ENCODE measurements at places on chromosomes 2 and 18.
A peak's percentile ranks its signal among the peaks of the same experiment; 100 is the strongest.

- DNase-seq = no peak
Measured at GRCh38 chr2:118120401-118120780, 32.1 kb downstream of the INSIG2 start.

GRCh38 chr2:85536479-85536878 lies 2.5 kb upstream of the MAT2A start:
- no peak for DNase-seq

- no peak for DNase-seq
Measured at GRCh38 chr2:98748292-98749065, 17.5 kb upstream of the MGAT4A start.

DNA sequence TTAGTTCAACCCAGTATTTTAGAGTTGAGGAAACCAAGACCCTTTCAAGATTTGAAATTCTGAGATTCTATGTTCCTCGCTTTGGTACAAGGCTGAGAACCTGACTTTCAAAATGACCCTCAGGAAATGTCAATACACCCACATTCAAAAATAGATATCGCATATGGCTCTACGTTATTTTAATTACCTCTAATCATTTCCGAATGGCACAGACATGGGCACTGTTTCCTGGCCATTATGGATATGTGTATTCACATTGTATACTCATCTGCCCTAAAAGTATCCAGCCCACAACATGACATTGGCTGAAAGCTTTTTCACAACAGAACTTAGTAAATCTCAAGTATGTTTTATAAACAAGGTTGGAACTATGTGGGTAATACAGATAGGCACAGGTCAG lies 6.7 kb downstream of the KLF7 start:
- no peak for DNase-seq

GRCh38 chr2:46339676-46340459 lies 42.7 kb downstream of the EPAS1 start:
- no peak for DNase-seq

DNA sequence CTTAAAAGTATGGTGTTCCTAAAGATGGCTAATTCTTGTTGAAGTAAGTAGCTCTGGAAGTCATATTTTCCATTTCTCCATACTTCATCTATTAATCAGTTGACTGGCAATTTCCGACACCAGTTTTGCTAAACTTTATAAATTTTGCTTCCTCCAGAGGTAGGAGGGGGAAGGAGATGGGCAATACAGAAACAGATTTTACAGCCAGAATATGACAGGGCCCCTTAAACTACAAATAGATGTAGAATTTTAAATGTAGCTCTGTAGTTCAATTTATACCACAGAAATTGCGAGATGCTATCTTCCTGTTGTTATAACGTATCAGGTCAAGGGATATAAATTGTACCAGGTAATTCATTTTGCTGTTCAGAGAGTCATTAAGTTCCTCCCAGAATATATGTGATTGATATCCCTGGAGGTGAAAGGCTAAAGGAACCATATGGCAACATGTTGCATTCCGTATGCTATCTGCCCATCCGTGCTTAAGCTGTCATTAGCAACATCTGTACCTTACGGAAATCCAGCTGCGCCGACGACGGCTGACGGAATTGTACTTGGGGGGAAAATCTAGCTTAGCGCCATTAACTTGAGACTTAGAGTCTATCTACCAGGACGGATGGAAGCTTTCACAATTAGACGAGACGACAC lies 8.4 kb upstream of the NR4A2 start:
- peak; percentile 54 for DNase-seq

- DNase-seq = peak; percentile 32
Measured at GRCh38 chr2:61887717-61888266, 664 bp downstream of the CCT4 start.

GRCh38 chr2:105361102-105361889 lies 24.0 kb downstream of the C2orf49 start:
- no peak for DNase-seq

DNA sequence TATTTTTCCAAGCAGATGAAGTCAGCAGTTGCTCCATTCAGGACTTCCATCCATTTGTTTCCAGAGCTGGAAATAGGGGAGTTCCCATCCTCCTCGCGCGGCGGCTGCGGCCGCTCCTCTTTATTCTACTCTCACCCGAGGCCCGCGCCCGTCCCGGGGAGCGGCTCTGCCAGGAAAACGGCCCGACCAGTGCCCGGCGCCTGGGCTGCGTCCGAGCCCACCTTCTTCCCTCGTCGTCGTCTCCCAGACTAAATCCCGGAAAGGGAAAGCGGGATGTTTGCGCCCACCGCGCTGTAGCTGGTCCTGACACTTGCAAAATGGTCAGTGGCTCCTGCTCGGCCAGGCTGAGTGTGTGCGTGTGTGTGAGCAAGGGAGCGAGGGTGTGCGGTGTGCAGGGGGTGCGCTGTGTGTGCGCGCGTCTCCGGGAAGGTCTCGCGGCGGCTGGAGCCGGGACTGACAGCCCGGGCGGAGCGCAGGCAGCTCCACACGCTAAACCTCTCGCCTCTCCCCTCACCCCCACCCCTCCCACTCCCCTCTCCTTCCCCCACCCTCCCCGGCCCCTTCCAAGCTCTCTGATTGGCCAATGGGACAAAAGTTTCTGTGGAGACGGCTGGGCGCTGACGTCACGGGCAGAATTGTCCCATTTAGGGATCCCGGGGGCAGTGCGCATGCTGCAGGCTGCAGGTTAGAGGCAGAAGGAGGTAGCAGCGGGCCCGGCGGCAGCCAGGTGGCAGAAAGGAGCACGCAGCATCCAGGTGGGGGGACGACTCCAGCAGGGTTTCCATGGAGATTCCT lies at the start of gene NOL4:
Gene NOL4, minus strand, starts transcription at position 491 of the 795 bp plus-strand sequence. CDS start 1,660 bp downstream, outside the sequence.
- DNase-seq = no peak

DNA sequence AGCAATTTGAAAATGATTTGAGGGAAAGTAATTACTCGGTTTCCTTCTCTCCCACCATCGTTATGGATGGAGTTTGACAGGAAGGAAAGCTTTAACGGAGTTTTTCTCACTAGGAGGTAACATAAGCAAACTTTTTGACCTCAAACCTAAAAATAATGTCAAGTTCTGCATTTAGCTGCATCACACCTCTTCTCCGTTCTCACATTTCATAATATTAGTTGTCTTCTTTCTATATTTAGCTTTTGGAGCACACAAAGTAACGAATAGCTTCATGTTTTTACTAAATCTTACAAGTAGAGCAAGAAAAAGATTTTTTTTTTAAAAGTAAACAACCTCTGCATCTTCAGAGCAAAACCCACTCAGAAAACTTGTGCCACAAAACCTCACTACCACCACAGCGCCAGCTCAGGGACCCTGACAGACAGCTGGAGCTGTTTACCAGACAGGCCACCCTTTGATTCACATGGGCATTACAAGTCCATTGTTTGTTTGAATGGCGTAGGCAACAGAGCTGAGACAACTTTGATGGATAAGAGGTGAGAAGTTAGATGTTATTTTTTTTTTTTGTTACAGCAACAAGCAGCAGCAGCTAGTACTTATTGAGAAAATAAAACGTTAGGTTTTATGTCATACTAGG lies 21.9 kb upstream of the ICOS start:
- DNase-seq = peak; percentile 27

DNA sequence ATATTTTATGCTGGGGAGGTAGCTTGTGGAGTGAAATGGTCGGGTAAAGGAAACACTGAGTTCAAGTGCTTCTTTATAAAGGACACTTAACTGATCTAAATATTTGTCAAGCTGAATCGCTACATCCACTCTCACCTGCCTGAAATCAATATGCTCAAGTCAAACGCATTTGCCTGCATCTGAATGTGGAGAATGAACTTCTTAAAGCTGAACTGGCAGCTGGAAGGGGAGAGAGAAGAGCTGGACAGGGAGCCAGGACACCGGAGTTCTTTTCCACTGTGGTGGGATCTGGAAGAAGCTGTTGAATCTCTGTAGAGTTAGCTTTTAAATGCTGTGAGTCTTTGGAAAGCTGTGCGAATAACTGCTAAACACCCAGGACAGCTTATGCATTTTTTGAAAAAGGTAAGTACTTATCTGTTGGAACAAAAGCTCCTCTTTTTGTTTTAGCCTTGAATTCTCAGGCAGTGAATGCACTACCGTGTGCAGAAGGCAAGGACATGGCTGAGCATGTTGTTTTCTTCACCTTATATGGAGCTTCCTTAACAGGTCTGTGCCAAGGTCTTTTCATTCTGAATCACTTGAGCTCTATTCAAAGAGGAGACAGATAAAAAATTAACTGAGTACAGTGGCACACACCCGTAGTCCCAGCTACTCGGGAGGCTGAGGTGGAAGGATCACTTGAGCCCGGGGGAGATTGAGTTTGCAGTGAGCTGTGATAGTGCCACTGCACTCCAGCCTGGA lies 74.2 kb upstream of the KLF7 start:
- DNase-seq = no peak

DNA sequence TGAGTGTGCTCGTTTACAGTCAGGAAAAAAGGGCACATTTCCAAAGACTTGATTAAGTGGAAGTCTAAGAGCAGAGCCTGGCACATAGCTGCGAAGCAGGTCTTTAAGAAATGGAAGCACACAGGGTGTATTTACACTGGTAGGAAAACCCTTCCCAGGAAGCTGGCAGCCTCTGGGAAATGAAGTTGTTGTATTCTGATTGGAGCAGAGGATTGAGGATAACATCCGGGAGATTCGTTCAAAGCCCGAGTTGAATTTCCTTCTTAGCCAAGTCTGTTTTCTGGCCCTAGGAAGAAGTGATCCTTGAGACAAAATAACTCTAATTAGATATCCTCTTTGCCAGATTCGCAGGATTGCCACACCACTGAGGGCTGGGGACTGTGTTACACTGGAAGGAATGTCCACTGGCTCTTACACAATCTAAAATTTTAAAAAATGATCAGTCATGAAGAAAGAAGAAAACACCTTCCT lies 75.9 kb downstream of the ITGB1BP1 start:
- DNase-seq = no peak

- DNase-seq = peak; percentile 66
Measured at GRCh38 chr2:11775384-11775783, 29.0 kb downstream of the LPIN1 start.

- DNase-seq = no peak
Measured at GRCh38 chr2:36530983-36531354, 67.0 kb downstream of the FEZ2 start.

- no peak for DNase-seq
Measured at GRCh38 chr2:154392256-154392655, 306.2 kb upstream of the KCNJ3 start.

DNA sequence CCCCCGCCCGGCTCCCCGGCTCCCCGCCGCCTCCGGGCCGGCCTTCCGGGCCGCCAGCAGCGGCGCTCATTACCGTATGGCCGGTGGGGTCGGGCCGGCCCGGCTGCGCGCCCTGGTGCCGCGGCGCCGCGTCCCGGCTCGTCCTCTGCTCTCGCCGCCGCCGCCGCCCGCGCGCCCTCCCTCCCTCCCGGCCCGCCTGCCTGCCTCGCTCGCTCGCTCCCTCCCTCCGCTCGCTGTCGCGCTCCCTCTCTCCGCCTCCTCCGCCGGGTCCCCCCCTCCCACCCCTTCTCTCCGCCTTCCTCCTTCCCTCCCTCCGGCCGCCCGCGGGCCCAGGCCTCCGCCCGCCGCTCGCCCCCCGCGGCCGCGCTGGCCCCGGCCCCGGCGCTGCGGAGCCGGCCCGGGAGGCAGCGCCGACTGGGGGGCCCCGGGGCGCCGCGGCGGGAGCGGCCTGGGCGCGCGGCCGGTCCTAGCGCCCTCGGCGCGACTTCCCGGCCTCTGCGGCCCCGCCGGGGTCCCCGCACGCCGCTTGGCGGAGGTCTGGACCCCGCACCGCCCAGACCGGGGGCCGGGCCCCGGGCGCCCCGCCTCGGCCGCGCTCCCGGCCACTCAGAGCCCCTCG lies at the start of gene DNMT3A:
Gene DNMT3A, minus strand, starts transcription at position 173 of the 619 bp plus-strand sequence. CDS start 27,941 bp downstream, outside the sequence.
- DNase-seq = peak; percentile 64

GRCh38 chr2:149716687-149717086 lies 129.1 kb upstream of the MMADHC start:
- DNase-seq = no peak

All from CD4-positive, alpha-beta T cell treated with Interleukin-12 subunit alpha and Interleukin-12 subunit beta, for 1 hour (primary cell).